Fibroblast of villous mesenchyme (primary cell): ENCODE measurements at places on chromosomes 7 and 10. TPM values are rescaled to one million over a fixed set of nuclear protein-coding genes. Genes with fewer than 3 reads are reported as not detected.

Gene ENTPD1
- 0.86 and 1.3 TPM in 2 replicates for total RNA-seq

Gene EPHA1
- total RNA-seq: 0.32 TPM in 1 of 2 replicates, not detected in the other

Gene CRYGN
- total RNA-seq: under 0.01 TPM in 1 of 2 replicates, not detected in the other

Gene COL1A2
- total RNA-seq: 2,828 and 5,152 TPM in 2 replicates
